Stimulated activated CD4-positive, alpha-beta T cell treated with anti-CD3 and anti-CD28 coated beads, Interleukin-12 subunit alpha, Interleukin-12 subunit beta, amount 100 ng/mL, for 48 hours (primary cell): ENCODE measurements at places on chromosomes 4 and X.
A peak's percentile ranks its signal among the peaks of the same experiment; 100 is the strongest.

- DNase-seq: no peak
Observed at GRCh38 chr4:168475745-168476144, 4.5 kb downstream of the DDX60L start.

DNA sequence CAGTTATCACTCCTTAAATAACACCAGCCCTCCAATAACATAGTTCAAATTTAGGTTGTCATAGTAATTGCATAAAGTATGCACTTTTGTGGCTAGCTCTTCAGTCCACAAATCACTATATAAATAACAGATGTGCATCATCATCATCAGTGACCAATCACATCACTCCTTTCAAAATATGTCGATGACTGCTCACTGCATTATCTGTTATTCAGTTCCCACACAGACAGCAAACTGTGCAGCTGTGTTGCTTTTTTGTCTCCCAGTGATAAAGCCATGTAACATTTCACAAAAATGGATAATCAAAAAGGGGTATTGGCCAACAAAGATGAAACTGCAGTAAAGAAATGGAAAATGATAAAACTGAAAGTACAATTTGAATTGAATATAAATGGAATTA lies 205.4 kb downstream of the DCLK2 start:
- no peak for DNase-seq

GRCh38 chr4:98688411-98689290 lies 30.2 kb upstream of the TSPAN5 start:
- DNase-seq: peak; percentile 18

DNA sequence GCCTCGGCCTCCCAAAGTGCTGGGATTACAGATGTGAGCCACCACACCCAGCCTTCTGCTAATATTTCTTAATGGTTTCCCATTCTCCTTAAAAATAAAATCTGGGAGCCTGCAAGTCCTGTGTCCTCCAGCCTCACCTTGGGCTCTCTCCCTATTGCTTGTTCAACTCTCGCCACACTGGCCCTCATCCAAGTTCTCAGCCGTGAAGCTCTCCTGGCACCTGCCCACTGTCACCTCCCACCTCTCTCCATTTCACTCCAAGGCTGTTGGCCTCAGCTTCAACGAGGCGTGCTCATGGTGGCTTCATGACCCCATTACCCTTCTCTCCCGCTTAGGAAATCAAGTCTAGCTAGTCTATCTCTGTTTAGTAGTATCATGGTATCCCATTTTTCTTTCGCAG lies 9.5 kb upstream of the ETNPPL start:
- DNase-seq: no peak

DNA sequence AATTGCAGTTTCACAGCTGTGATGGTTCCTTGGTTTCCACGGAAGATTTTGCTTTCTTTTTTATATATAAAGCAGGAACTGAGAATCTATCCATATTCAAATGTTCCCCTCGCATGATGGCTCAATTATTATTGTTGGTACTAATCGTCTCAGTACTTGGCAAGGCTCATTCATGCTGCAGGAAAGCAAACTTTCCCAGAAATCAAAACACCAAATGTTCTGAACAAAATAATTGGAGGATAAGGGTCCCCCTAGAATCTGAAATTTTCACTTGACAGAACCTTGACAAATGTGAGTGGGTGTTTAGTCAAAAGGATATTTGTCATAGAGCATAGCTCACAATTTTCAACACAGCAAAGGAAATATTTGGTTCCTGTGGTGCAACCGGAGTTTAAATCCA lies 1598.6 kb upstream of the PCDH7 start:
- DNase-seq: no peak

DNA sequence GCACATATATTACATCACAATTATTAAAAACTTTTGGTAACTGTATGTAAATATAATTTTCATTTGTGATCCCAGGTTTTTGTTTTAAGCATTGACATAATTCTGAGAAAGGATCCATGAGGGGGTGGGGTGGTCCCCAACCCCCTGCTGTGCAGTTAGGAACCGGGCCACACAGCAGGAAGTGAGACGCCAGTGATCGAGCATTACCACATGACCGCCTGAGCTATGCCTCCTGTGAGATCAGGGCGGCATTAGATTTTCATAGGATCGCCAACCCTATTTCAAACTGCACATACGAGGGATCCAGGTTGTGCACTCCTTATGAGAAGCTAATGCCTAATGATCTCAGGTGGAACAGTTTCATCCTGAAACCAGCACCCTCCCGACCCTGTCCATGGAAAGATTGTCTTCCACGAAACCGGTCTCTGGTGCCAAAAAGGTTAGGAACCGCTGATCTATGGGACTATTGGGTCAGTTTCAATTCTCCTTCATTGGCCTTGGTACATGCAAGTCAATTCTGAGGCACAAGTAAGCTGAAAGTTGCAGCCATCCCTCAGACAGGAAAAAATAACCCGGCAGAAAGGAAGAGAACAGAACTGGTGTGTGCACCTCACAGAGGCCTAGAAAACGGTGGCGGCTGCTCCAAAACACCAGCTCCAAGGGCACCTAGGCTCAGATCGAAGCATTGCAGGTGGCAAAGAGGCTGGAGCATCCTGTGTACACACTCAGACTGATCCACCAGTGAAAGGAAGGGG lies 7.0 kb upstream of the TMSB4X start:
- DNase-seq: no peak

GRCh38 chrX:103554687-103555424 lies 30.5 kb upstream of the TCEAL4 start:
- DNase-seq: peak; percentile 57
